Stimulated activated CD4-positive, alpha-beta T cell treated with anti-CD3 and anti-CD28 coated beads, Interleukin-12 subunit alpha, Interleukin-12 subunit beta, amount 100 ng/mL, for 24 hours (primary cell): ENCODE measurements at places on chromosomes 5 and 9.

DNA sequence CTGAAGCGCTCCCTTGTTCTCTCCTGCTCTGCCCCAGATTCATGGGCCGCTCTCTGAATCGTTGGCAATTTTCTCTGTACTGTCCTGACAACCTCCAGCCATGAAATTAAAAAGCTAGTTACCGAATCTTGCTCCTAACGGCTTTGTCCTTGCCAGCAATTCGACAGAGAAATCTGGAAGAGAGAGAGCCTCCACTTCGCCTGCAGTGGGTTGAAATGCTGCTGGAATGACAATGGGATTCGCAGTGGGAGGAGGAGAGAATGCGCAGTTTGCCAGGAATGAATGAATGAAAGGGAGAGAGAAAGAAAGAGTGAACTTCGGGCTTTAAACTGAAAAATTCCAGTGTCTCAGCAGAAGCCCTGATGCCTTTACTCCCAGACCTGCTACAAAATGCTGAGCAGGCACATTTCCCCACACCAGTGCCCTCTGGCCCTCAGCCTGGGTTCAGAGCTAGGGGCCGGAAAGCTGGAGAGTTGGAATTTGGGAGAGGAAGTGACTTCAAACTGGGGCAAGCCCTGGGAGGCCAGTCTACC lies 11.5 kb upstream of the BOD1 start:
- no peak for DNase-seq

DNA sequence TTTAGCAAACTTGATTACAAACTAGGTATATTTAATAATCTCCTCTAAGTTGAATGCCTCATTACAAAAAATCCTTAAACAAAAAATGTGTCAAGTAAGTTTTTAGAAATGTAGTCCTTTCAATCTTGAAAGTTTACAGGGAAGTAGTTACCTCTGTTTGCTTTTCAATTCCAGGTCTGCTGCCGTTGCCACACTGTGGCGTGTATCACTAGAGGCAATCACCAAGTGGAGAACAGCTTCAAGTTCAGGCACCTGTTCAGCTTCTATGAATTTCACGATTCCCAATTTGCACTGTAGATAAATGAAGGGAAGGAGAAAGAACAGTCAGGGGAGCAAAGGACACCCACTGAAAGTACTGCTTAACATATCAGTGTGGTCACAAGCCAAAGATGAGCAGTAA lies 51.1 kb downstream of the ECPAS start:
- DNase-seq: no peak

DNA sequence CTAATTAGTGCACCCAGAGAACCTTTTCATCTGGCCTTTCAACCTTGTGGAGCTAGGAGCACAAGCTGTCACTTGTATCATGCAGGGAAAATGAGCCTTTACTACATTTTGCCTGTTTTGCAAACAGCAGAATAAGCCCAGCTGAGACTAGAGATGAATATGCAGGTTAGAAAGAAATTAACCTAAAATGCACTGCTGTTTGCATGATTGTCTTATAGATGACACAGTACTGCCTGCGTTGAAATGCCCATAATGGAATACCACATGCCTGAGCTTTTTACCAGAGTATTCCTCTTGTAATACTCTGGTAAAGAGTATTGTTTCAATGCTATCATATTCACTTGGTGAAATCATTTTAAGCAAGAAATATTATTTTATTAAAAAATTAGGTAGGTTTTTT lies 90.7 kb downstream of the SNX24 start:
- DNase-seq: no peak

- DNase-seq: no peak
These were observed 21.9 kb downstream of the FBXO10 start for GRCh38 chr9:37554318-37554717.

DNA sequence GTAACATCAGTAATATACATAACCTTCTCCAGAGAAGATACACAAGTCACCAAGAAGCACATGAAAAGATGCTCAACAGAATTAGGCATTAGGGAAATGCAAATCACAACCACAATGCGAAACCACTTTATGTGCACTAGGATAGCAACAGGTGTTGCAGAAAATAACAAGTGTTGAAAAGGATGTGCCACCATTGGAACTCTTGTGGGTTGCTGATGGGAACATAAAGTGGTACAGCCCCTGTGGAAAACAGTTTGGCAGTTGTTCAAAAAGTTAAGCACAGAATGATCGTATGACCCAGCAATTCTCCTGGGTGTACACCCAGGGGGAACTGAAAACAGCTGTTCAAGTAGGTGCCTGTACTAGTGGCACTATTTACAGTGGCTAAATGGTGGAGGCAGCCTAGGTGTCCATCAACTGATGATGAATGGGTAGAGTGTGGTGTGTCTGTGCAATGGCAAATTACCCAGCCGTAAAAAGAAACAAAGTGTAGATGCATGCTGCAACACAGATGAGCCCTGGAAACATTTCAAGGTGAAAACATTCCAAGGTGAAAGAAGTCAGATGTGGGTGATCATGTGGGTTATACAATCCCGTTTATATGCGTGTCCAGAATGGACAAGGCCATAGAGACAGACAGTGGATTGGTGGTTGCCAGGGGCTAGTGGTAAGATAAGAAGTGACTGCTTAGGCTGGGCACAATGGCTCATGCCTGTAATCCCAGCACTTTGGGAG lies 27.2 kb downstream of the CCDC69 start:
- DNase-seq: no peak

- no peak for DNase-seq
These were observed 384.3 kb upstream of the RFX3 start for GRCh38 chr9:3909966-3910650.

DNA sequence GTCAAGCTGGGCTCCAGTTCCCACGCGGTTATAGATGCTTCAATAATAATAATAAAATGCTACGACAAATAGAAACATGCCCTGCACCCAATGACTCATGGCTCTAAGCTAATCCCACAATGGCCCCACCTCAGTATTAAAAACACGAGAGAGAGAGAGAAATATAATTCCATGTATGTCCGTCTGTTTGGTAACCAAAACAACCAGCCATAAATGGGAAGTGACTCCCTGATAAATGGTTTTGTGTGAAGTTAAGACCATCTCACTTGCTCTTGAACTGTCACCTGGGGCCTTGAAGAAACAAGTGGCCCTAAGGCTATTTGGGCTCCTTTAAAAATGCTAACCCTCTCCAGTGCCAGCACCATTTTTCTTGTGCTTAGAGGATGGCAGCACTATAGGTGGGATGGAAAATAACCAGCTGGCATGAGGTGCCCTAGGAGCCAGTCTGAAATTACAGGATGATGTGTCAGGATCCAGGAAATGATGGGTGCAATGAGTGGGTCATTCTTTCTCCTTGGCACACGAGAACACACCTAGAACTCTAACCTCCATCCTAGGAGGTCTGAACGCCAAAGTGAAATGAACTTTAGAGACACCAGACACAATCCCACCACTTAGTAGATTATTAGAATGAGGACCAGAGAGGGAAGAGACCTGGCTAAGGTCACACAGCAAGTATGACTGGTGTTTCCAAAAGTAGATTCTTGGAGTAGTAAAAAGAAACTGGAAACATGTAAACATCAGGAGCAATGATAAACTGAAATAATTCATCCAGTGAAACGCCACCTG lies 35.7 kb upstream of the ADRB2 start:
- DNase-seq: no peak
